ENCODE measurements at places on chromosomes 6 and 20.

DNA sequence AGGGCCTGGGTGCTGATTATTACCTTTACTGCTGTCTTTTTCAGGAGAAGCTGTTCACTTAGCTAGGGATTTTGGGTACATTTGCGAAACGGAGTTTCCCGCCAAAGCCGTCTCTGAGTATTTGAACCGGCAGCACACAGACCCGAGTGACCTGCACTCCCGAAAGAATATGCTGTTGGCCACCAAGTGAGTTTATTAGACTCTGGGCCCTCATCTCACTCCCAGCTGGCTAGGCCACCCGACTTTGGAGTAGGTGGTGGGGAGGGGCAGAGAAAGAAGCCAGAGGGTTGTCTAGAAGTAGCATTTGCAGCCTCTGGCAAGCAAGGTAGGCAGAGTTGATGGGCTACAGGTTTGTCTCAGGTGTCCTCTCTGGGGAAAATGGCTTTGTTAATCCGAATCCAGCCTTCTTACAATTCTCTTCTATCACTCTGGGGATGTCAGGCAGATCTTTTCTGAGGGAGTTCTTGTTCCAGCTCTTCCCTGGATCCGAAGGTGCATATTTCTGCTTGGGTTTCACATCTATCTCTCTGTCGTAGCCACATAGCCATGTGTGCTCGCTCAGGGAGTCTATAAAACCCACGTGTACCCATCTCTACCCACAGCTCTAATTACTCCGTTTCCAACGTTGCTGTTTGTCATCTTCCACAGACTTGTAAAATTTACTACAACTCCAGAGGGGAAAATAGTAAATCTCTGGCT lies 21.6 kb downstream of the TFAP2B start:
- DNase-seq, result no peak

GRCh38 chr6:97077380-97077779 lies 152.9 kb downstream of the KLHL32 start:
- DNase-seq, result no peak

GRCh38 chr20:24102290-24102689 lies 113.7 kb upstream of the GGTLC1 start:
- DNase-seq, result no peak

DNA sequence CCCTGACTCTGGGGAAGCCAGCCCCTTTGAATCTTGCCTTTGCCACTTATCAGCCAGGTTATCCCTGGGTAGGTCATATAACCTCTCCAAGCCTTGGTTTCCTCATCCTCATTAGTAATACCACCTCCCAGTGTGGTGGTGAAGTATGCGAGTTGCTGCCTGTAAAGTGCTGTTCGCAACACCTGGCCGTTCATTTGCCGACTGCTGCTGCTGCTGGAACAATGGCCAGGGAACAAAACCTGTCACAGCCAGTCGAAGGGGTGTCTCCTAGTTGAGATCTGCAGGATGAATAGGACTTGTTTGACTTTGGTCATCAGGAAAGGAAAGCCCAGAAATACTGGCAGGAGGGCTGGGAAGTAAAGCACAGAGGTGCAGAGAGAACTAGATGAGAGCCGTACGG lies 6.1 kb downstream of the MANBAL start:
- DNase-seq, result no peak

DNA sequence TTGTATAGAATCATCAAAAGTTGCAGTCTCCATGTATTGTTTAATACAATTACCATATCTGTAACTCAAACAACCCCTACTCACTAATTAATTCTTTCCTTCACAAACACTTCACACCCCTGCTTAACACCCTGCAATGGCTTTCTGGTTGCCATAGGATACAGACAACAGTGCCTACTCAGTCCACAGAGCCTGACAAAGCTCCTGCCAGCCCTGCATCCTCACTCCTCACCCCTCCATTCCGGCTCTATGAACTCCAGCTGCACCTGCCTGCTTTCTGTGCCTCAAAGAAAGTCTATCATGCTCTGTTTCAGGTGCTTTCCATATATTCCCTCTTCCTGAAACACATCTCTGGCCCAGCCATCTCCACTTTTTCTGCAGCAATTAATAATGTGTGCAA lies 253.4 kb downstream of the HACE1 start:
- no peak for DNase-seq

GRCh38 chr20:18421608-18422007 lies 45.2 kb downstream of the DZANK1 start:
- no peak for DNase-seq

GRCh38 chr20:48669946-48670605 lies 157.7 kb downstream of the PREX1 start:
- DNase-seq, result no peak

DNA sequence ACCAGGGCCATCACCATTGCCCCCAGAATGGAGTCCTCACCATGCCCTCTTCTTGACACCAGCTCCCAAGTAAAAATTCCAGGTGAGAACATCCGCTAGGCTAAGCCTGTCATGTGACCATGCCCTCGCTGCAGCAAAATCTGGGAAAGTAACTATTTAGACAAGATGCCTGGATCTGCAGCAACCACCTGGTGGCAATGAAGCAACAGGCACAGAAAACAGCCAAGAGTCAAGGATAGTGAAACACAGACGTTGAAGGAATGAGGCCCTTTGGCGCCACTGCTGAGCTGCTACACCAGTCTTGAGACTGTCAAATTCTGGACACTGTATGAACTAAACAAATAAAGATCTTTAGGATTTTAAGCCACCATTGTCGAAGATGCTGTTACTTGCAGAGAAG lies 30.1 kb upstream of the TGM6 start:
- DNase-seq, result no peak

Measured in stimulated activated CD4-positive, alpha-beta T cell treated with anti-CD3 and anti-CD28 coated beads, TNF-alpha, amount 100 ng/mL, for 24 hours (primary cell).